ENCODE measurements at places on chromosomes 13 and 19.

GRCh38 chr13:40668335-40668734 lies 1.9 kb upstream of the FOXO1 start:
- peak; percentile 63 for DNase-seq

DNA sequence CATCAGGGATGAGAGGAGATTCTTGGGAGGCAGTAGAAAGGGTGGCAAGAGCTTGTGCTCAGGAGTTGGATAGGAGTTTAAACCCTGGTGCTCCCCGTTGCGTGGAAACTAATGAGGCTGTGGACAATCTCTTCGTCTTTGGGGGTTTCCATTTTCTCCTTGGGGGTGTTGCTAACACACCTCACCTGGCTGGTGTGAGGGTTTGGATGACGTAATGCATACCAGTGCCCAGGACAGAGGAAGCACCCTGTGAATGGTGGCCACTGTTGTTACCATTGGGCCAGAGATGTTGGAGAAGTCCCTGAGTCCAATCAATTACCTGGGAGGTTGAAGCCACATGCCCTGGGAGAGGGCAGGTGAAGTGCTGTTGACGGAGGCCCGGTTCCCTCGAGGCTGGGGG lies 146.5 kb downstream of the URI1 start:
- DNase-seq: no peak

GRCh38 chr19:3450796-3451411 lies 29.4 kb downstream of the SMIM24 start:
- DNase-seq: no peak

GRCh38 chr19:34345947-34346351 lies 19.0 kb upstream of the GPI start:
- peak; percentile 78 for DNase-seq

- no peak for DNase-seq
Measured at GRCh38 chr19:3599776-3600187, 6.9 kb downstream of the TBXA2R start.

DNA sequence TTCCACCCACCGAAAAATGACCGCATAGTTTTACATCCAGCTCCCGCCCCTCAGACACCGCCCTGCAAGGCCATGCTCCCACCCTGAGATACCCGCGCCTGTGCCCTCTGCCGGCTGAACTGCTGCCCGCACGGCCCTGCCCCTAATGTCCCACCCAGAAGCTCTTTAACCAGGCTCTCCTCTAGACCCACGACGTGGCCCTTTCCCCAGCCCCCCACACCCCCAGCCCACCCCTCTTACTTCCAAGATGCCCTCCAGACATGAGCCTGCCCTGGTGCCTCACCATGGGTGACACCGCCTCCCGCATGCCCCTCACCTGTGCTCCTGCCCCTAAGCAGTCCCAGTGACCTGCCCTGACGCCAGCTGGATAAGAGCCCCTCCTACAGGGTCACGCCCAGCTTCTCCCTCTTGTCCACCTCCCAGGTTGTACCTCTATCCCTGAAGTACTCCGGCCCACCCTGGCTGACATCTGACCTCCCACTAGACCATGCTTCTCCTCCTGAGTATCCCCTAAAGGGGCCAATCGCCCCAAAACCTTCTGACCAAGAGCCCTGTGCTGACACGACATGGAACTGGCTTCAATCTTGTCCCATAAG lies 51.2 kb downstream of the COLGALT1 start:
- DNase-seq: no peak

DNA sequence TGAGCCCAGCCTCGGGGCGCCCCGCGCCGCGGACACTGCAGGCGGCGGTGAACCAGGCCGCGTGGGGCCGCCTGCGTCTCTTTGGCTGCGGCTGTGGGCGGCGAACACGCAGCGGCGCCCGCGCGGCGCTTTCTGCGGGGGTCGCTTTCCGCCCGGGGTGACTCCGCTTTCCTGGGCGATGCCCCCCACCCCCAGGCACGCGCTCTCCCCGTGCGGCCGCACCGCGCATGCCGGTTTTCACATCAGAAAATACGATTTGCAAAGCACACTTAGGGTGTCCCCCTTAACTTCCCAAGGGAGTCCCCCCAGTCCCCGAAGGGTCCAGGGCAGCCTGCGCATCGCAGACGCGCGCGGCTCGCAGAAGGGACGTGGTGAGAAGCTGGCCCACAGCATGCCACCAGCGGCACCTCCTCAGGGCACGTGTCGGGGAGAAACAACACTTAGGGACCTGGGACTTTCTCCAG lies 5.3 kb downstream of the F7 start:
- no peak for DNase-seq

GRCh38 chr13:26557393-26558073 lies at the start of gene WASF3:
Gene WASF3 (plus strand): TSS chr13:26557683. CDS start chr13:26642271, 84,588 bp downstream.
- peak; percentile 96 for DNase-seq

- no peak for DNase-seq
Measured at GRCh38 chr19:51029718-51030117, 3.3 kb upstream of the KLK11 start.

GRCh38 chr13:102035969-102036368 lies 365.9 kb downstream of the FGF14 start:
- no peak for DNase-seq

- DNase-seq: no peak
Measured at GRCh38 chr19:12865746-12866415, 15.4 kb downstream of the DNASE2 start.

GRCh38 chr13:21020176-21020575 lies 41.2 kb downstream of the LATS2 start:
- DNase-seq: no peak

- no peak for DNase-seq
Measured at GRCh38 chr13:110063490-110064421, 243.2 kb downstream of the COL4A1 start.

DNA sequence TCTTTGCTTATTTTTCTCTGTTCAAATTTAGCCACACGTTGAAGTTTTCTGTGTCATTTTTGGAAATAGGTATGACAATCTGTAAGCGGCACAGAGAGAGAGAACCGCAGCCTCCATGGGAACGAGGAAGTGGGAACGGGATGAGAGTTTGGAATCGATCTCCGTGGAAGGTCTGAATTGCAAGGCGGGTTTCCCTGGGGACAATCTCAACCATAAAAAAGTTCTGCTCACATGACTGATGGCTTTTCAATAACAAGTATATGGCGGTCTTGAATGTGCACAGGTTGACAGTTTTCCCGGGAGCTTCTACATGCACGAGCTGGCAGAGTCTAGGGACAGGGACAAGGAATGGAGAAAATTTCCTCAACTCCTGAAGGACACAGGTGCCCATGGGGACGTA lies 90.9 kb downstream of the INSR start:
- no peak for DNase-seq

- DNase-seq: no peak
Measured at GRCh38 chr13:36551445-36551844, 119.2 kb downstream of the CCNA1 start.

GRCh38 chr13:96181911-96182310 lies 92.0 kb downstream of the HS6ST3 start:
- no peak for DNase-seq

DNA sequence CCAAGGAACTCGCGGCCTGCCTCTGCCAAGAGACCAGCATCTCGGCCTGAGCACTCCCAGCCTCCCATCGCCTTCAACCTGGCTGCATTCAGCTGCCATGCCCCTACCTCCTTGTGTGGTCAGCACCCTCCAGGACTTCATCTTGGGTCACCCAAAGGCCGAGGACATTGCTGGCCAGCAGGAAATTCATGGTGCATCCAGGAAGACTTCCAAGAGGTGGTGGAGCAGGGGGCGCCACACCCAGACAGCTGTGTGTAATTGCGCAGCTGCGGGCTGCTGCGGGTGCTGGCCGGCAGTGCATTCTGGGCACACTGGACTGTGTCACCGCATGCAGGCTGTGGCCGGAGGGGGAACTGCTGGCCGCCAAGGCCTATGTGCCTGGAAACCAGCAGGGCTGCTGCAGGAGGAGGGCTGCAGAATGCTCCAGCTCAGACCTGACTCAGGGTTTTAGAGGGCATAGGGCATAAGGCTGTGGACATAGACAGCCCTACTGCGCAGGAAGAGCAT lies 164.3 kb upstream of the TUBA3C start:
- no peak for DNase-seq

GRCh38 chr13:45974500-45974899 lies 78.0 kb downstream of the ZC3H13 start:
- DNase-seq: no peak

DNA sequence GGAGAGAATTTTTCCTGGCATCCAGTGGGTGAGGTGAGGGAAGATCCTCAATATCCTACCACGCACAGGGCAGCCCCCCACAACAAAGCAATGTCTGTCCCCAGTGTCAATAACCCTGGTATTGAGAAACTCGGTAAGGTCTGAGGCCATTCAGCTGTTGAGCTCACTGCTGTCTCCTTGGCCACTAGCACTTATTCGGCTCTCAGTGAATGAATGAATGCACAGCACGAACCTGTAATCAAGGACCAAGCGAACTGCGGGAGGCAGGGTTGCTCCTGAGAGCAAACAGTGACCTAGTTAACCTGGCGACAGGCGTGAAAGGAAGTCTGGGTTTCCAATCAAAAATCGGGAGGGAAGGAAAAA lies 640 bp downstream of the ZSCAN5A start:
- no peak for DNase-seq

DNA sequence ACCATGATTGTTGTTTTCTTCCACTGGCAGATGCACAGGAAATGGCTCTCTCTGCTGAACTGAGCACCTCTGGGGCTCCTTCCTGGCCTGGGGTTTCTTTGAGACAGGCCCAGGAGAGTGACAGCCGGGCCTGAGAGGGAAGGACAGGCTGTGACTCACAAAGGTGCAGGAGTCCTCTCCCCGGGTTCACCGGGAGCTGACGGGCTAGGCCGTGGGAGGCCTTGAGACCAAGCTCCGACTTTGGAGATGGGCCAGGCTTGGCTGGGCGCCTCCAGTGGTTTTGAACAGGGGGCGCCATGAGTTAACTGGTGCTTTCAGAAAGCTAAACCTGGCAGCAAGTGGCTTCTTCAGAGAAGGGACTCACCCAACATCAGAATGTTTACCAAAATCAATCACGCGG lies 143.4 kb downstream of the URI1 start:
- DNase-seq: peak; percentile 21

DNA sequence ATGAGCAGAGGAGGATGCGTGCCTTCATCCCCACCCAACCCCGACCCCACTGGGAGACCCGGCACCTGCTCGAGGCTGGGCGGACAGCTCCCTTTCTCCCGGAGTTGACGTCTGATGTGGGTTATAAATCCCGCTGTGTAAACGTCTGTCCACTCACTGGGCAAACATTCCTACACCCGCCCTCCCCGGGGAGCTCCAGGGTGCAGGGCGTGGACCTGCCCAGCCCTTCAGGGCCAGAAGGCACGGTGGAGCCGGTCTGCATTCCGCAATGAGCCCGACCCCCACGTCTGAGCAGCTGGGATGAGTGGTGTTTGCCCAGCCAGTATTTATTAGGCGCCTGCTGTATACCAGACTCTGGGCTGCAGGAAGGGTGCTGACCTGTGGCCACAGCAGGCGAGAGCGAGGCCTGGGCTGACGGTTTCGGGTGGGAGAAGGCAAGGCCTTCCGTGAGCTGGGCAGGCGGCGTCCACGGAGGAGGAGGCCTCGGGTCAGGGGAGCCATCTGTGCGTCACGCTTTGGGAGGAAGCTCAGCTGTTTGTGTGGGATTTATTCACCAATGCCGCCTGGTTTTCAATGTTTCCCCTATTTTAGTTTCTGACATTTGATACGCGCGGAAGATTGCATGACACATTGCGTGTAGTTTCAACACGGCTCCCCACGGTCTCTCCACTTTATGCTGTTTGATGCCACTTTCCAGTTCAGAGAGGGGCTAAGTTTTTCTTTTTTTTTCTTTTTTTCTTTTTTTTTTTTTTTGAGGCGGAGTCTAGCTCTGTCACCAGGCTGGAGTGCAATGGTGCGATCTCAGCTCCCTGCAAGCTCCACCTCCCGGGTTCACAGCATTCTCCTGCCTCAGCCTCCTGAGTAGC lies 2.0 kb downstream of the MISP start:
- no peak for DNase-seq

GRCh38 chr19:11166281-11167142 lies 10.9 kb upstream of the SPC24 start:
- no peak for DNase-seq

DNA sequence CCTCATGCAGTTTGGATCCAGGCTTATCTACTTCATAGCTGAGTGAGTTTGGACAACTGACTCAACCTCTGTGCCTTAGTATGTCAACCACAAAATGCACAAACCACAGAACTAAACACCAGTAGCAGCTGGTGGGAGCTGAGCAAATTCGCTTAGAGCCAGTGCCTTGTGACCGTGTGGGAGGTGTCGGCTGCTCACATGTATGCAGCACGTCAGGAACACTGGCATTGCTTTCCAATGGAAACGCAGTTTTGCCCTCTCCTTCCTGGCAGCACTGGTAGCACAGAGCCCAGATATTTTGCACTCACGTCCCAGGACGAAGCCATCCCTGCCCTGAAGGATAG lies 8.3 kb upstream of the NTN5 start:
- peak; percentile 81 for DNase-seq

DNA sequence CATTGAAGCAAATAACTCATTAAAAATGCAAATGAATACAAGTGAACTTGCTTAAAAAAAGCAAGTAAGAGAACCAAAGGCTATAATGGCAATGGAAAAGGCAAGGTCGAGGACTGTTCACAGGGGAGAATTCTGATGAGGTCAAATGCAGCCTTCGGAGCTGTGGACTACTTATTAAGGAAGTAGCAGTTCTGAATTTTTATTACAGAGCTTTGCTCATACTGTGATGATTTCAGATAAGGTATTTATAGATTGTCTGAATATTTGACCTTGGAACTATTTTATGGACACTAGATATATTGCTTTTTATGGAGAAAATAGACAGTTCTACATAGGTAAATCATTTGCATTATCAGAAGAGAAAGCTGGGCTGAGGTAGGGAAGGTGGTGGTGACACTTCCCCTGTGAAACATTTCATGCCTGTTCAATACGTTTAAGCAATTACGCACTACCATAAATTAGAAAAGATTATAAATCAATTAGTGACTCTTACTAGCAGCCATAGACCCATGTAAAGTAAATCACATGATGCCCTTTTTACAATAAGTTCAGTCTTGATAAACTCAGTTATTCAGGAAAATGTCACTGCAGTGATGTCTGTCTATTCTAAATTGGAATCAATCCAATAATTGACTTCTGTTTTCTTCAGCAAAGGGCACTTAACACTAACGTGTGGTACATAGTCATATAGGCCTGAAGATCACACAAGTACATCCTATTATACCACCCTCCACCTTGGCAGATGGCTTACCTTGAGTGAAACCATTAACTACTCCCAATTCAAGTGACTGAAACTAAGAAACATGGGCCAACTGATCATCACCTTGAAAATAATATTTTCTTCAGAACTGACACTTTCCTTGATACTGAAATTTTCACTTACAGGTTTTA lies 260.0 kb downstream of the KLF12 start:
- no peak for DNase-seq

- no peak for DNase-seq
Measured at GRCh38 chr19:44817725-44818465, 9.0 kb downstream of the BCAM start.

DNA sequence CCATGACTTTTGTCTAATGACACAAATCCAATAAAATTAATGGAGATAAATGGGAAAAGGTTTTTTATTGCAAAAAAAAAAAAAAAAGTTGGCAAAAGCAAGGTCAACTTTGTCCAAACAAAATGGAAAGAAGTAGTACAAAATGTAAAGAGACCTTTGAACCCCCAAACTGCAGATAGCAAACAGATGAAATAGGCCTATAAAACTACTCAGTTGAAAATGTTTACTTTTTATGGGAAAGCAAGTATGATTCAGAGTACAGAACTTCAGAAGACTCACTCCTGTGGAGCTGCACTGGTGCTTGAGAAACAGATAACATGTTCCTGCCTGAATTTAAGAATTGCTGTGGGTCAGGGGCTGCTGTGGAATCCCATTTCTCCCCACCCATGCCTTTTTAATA lies 9.8 kb upstream of the ZNF177 start:
- no peak for DNase-seq

Data from head of caudate nucleus (tissue), 42 donors.